EL (cell line): ENCODE measurements at places on chromosomes 6 and 20.

DNA sequence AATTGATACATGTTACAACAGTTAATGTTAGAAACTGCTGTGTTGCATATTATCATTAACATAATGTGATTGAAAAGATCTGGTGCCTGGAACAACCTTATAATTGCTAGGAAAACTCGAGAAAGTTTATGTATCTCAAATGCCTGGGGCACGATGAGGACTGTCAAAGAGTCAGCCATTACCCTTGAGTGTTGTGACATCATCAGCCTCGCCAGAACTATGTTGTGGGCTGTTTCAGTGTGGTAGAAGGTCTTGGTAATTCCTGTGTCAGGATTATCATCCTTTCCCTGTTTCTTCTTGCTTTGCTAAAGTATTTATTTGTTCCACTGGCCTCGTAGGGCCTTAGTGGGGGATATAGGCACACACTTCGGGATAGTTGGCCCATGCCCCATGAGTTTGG, 185.1 kb downstream of the DTNBP1 start:
- DNase-seq, result peak; percentile 27

- peak; percentile 92 for DNase-seq
Measured at GRCh38 chr6:22113026-22113766, 183.6 kb downstream of the PRL start.

DNA sequence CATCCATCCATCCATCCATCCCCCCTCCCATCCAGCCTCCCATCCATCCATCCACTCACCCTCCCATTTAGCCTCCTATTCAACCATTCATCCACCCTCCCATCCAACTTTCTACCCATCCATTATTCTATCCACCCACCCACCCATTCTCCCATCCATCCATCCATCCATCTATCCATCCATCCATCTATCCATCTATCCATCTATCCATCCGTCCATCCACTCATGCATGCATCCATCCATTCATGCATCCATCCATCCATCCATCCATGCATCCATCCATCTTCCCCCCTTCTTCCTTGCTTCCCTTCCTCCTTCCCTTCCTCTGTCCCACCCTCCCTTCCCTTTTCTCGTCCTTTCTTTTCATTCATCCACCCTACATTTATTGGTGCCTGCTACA, 4.8 kb upstream of the BPIFB4 start:
- DNase-seq, result no peak

DNA sequence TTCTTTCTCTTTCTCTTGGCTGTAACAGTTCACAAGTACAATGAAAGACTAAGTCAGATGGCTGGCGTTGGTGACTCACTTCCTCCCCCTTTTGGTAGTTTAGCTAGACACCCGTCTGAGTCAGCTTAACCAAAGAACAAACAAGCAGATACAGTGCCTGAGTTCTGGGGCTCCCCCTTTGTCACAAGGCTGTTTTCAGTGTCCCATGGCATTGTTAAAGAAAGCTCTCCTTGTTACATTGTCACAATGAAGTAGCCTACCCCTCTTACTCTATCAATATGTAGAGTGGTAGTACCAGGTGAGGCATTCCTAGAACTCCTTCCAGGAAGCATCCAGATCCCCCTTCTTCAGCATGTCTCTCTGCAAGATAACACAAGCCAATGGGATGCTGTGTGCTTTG, 38.6 kb downstream of the KIAA0408 start:
- DNase-seq, result peak; percentile 93

- DNase-seq, result no peak
Measured at GRCh38 chr6:16404456-16404855, 166.1 kb downstream of the GMPR start.

- DNase-seq, result no peak
Measured at GRCh38 chr20:39825524-39825923, 863.4 kb downstream of the DHX35 start.

GRCh38 chr6:12992770-12993169, 276.2 kb downstream of the PHACTR1 start:
- DNase-seq, result no peak

DNA sequence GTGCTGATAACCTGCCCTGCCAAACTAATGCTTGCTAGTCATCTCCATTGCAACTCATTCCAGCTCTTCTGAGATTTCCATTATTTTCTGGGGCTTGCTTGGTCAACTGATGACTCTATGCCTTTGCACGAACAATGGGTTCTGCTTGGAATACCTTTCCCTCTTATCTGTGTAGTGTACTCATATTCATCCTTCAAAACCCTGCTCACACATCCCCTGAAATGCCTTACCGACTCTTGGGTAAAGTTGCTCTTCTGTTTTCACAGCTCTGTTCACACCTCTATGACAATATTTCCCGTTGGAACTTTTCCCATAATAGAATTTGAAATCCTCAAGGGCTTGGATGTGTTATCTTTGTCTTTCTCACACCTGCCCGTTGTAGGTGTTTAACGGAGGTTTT, 331.0 kb upstream of the SOX4 start:
- DNase-seq, result no peak

- no peak for DNase-seq
Measured at GRCh38 chr20:49693435-49694171, 20.1 kb downstream of the B4GALT5 start.

GRCh38 chr6:3612341-3613041, 139.0 kb downstream of the PXDC1 start:
- peak; percentile 95 for DNase-seq

GRCh38 chr6:73177221-73177944, 47.9 kb downstream of the KHDC1L start:
- DNase-seq, result no peak

DNA sequence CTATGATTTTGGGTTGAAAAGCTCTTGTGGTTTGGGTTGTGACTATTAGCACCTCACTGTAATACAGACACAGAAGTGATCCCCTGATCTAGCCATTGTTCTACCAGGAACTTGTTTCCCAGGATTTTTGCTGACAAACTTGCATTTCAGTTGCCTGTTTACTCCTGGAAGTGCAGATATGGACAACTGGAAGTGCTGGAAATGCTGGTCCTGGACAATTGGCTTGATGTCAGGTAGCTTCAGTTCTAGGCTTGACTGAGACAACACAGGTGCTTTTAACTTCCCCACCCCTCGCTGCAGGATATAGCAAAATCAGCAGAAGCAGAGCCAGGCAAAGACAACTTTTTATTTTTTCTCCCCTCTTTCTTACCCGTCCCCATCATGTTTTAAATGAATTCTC, 27.1 kb upstream of the FBXO30 start:
- no peak for DNase-seq

DNA sequence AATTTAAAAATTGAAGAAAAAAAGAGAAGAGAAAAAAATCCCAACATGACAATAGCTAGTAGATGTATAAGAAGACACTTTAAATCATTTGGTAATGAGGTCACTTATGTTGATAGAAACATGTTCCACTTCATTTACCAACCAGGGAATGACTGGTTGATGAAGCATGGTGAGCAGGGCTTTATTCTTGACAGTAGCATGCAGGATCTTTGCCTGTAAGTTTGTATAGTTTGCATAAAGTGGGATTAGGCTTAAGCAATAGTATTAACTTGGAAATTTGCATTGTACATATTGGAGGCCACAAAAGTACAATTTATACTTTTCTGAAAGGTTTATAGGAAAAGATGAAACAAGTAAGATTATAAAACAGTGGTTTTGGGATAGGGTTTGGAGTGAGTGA, 67.0 kb downstream of the NOX3 start:
- no peak for DNase-seq

- DNase-seq, result no peak
Measured at GRCh38 chr6:144285548-144285797, 338 bp downstream of the UTRN start.

DNA sequence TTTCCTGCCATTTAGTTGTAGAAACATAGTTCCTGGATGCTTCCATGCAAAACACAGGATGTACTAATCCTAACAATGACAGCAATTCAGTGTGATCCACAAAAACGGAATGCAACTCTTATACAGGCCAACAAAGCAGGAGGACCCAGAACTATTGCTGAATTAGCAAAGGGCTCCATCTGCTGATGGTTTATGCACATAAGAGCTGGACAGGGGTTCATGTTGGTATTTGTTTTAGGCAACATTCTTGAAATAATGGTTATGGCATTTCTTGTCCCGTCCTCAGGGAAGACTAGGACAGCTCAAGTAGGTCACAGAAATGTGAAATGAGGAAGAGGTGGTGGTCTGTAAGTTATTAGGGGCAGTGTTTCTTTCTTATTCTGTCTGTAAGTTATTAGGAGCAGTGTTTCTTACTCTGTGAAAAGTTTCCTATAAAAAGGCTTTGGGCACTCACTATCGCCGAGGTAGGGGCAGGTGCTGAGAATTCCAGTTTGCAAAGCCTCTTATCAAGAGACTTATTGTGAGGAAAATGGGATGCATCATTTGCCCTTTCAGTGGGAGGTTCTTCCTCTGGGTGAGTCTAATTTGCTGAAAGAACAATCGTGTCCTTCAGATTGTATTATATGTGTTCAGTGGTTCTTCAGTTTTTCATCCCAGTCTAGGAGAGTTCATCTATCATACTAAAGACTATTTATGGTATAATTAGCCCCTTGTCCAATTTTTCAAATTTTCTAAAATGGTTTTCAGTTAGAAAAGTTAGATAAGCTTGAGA, 171.1 kb downstream of the MCHR2 start:
- DNase-seq, result peak; percentile 71

DNA sequence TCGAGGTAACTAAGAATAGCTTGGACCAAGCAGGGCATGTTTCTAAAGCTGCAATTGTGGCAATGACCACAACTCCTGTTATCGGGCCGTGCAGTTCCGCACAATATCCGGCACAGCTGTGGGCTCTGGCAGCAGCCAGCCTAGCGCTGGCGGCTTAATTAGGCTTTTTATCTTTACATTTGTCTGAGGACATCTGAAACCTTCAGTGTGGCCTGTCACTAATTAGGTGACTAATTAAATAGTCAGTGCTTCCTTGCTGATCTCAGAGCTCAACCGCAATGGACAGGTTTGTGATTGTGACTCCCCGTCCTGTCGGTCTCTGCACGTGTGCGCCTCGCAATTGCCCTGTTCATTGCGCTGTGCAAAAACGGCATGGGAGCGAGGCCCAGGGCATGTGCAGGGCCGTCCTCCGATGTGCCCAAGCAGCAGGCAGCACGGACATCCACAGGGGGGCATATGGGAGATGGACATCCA, 134.8 kb upstream of the INSM1 start:
- DNase-seq, result no peak

- no peak for DNase-seq
Measured at GRCh38 chr20:42553374-42553773, 636.3 kb downstream of the PTPRT start.

DNA sequence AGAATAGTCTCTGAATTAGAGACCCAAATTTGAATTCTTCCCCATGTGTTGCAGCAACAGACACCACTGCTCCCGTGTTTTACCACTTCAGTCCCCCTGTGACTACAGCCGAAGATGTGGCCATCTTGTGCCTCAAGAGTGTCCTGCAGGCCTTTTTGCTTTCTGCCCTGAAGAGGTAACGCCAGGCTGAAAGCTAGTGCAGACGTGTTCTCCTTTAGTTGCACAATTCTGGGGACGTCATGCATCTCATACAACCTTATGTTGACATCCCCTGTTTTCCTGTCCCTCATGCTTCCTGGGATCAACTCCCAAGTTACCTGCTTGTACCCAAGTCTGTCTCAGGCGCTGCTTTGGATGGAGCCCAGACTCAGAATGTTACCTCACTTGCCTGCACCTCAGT, 69.1 kb upstream of the SLC22A23 start:
- no peak for DNase-seq

- no peak for DNase-seq
Measured at GRCh38 chr6:53598265-53598907, 53.5 kb upstream of the GCLC start.

- DNase-seq, result peak; percentile 92
Measured at GRCh38 chr6:33785778-33786177, 3.2 kb downstream of the LEMD2 start.

DNA sequence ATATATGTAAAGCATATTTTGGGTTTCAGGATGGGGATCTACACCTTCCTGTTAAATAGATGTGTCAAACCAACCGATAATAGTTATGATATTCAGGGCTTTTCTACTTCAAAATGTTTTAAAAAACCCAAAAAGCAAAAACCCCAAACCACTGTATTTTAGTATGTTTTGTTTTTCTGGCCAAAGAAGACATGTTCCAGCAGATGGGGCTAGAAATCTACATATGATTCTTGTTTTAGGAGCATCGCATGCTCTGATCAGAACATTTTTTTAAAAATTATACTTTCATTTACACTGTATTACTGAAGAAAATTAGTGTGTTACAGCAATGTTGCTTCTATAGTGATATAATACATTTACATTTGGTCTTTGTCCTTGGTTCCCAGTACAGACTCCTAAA, 11.0 kb downstream of the RMND1 start:
- DNase-seq, result peak; percentile 30
